ENCODE measurements at places on chromosomes 6 and 20.

DNA sequence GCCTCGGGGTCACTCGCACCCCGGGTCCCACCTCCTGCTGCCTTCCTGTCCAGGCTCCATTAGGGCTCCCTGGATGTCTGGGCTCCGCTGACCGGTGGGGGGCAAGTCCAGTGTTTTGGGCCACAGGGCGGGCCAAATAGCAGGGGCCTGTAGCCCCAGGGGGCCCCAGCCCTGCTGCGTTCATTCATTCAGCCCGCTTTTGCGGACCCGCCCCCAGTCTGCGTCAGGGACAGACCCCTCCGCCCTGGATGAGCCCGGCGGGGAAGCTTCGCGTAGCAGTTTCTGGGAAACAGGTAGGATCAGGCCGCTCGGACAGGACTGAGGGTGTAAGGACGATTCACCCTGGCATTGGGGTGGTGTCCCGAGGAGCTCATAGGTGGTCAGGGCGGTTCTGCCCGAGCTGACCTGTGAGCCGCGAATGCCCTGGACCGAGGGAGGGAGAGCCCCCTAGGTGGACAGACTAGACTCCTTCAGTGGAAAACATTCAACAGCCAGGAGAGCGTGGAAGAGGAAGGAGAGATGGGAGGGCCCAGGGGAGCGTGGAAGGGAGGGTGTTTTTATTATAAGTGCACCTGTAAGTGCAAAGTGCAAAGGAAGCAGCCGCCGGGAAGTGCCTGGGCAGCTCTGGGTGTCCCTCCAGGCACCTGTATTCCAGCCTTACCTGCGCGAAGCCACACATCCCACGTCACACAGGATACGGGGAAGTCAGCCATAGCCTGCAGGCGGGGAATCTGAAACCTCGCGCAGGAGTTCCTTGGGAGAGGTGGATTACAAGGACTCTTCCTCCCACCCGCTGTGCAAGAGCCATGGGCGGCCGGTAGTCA is 662 bp downstream of the ENTPD6 start:
- no peak for DNase-seq

DNA sequence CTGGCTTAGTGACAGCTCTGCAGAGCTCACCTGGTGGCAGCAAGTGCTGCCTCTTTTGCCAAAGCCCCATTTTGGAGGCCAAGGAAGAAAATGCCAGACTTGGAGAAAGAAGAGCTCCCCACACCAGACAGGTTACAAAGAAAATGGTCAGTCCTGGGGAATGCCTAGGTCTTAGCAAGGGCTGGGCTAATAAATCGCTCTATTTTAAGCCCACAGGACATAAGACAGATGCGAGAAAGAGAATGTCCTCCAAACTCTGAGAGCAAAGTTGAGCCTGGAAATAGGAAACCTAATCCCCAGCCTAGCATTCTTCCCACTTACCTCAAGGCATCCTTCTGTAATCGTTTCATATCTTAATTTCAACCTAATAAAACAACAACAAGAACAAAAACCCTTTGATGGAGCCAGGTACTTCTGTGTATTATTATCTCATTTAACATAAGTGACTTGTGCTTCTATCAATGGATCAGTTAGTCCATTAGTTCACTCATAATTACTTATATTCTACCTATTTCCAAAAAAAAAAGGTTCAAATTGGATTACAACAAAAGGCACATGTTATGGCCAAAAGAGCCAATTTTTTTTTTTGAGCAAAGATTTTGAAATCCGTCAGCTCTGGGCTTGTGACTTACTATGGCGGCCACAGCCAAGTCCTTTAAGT is 40.4 kb upstream of the FAM83C start:
- no peak for DNase-seq

- no peak for DNase-seq
Observed at GRCh38 chr6:151440498-151440897, 11.4 kb downstream of the RMND1 start.

GRCh38 chr6:156886409-156886808 is 109.2 kb downstream of the ARID1B start:
- no peak for DNase-seq

DNA sequence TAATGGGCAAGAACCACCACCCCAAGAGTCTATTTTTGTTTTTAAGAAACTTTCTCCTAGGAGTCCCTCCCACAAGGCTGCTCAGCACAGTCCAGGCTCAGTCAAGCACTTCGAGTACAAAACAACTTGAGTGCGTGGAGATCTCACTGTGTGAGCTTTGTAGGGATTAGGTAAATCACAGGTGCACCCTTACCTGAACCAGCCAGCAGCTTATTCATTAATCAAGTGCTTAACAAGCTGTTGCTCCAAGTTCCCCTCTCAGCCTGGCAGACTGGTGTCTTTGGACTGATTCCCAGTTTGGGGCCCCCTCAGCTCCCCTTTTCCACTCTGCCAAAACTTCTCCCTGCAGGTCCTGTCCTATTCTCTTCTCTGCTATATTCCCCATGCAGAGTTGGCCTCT is 133.1 kb downstream of the LY86 start:
- no peak for DNase-seq
